NCI-H526 (cell line): ENCODE measurements at places on chromosomes 1 and 21.

DNA sequence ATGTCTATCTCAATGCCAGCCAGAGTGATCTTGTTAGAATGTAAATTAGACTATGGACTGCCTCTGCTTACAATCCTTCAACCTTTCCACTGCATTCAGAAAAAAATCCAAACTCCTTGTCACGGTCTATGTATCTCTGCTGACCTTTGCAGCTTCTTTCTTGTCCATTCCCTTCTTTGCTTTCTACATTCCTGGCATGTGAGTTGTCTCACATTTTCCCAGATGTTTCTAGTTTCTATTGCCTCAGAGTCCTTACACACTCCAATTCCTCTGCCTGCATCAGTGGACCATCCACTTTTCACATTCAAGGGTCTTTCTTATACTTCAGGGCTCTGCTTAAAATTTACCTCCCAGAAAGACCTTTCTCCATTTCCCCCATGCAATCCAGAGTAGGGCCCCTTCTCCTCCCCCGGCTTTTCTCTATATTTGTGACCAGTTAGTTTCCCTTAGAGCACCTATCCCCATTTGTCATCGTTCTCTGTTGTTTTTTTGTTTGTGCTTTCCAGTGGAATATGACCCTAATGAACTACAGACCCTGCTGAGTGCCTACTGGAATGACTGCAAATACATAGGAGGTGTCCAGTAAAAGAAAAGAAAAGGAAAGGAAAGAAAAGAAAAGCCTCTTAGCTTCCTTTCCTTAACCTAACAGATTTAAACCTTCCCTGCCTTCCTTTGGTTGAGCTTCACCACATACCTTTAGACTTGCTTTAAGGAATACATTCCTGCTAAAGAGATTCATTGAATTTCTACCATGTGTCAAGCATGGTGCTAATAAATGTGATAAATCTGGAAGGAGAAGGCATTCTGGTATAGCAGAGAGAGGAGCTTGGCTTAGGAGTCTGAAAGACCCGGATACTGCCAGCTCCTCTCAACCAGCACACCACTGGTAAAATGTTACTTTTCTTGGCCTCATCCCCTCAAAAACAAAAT, 102.0 kb downstream of the DIRAS3 start:
- no peak for DNase-seq

DNA sequence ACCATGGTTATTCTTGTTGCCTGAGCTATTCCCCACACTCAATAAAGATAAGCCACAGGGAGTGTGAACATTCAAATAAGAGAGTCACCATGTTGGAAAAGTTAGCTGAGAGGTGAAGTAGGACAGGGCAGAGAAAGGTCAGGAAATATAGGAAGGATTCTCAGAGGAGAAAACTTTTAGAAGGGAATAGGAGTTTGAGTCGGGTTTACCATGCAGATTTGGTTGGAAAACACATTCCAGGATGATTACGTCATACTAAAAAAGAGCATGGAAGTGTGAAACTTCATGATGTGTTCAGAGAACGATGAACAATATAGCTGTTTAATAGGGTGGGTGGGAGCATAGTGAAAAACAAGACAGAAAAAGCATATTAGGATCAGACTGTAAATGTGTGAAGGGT, 1125.3 kb upstream of the ADGRL2 start:
- DNase-seq = no peak

- no peak for DNase-seq
These were observed 100.2 kb upstream of the RGS1 start for GRCh38 chr1:192475329-192475728.

- DNase-seq = peak; percentile 71
These were observed 63.3 kb downstream of the MEF2D start for GRCh38 chr1:156437037-156437867.

DNA sequence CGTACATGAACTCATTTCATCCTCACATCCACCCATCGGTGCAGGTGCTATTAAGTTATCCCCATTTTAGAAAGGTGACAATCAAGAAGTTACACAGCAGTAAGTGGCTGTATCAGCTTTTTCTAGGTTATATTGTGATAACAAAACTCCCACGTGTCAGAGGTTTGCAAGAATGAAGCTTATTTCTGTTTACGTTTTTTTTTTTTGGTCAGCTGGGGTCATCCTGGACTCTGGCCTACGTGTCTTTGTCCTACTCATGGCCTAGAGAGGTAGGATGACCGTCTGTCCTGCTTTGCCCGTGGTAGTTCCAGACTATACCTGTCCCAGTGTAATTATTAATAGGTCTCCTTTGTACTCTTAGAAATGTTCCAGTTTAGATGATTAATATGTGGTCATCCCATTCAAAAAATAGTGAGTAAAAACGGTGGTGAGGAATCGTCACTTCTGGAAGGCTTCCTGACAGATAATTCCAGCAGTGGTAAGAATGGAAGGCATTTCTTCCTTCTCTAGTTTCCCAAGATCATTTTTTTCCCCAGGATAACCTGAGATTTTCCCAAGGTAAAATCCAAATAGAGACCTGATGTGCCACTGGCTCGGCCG, 64.2 kb upstream of the KIF26B start:
- no peak for DNase-seq

GRCh38 chr1:215022204-215022603, 60.3 kb upstream of the KCNK2 start:
- DNase-seq = no peak

GRCh38 chr1:234841710-234842231, 231.8 kb upstream of the IRF2BP2 start:
- no peak for DNase-seq

DNA sequence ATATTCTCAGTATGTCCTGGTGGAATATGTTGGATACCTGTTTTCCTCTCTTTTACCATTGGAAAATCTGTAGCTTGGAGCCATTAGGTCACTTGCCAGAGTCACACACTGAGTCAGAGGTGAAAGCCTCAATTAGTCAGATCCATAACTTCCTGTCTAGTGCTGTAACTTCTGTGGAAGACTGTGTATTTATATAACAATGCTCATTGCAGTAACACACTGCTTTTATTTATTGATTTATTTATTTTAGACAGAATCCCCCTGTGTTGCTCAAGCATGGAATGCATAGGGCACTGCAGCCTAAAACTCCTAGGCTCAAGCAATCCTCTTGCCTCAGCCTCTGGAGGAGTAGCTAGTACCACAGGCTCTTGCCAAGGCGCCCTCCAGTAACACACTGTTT, 1.3 kb upstream of the DOCK7 start:
- no peak for DNase-seq

GRCh38 chr1:3033040-3033789, 11.9 kb downstream of the ACTRT2 start:
- no peak for DNase-seq

DNA sequence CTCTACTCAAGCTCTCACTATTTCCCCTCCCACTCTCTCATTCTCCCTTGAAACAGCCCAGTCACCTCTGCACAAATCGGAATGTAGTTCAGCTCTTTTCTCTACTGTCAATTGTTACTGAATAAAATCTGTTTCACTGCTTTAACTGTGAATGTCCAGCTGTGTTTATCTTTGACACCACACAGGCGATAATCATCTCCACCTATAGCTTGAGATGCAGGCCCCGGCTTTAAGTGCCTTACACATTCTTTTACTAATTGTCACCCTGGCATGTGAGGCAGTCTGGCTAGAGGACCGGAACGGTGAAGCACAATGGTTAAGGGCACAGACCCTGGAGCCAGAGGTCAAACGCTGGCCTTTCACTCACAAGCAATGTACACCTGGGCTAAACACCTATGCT, 122.8 kb upstream of the C8B start:
- no peak for DNase-seq

GRCh38 chr1:158071138-158071537, 77.7 kb downstream of the KIRREL1 start:
- no peak for DNase-seq

- DNase-seq = no peak
These were observed 18.1 kb downstream of the SLC37A1 start for GRCh38 chr21:42531771-42532170.

- no peak for DNase-seq
These were observed 49.0 kb upstream of the NR5A2 start for GRCh38 chr1:199978408-199978940.

- DNase-seq = no peak
These were observed 17.4 kb downstream of the ACTRT2 start for GRCh38 chr1:3038571-3039181.

DNA sequence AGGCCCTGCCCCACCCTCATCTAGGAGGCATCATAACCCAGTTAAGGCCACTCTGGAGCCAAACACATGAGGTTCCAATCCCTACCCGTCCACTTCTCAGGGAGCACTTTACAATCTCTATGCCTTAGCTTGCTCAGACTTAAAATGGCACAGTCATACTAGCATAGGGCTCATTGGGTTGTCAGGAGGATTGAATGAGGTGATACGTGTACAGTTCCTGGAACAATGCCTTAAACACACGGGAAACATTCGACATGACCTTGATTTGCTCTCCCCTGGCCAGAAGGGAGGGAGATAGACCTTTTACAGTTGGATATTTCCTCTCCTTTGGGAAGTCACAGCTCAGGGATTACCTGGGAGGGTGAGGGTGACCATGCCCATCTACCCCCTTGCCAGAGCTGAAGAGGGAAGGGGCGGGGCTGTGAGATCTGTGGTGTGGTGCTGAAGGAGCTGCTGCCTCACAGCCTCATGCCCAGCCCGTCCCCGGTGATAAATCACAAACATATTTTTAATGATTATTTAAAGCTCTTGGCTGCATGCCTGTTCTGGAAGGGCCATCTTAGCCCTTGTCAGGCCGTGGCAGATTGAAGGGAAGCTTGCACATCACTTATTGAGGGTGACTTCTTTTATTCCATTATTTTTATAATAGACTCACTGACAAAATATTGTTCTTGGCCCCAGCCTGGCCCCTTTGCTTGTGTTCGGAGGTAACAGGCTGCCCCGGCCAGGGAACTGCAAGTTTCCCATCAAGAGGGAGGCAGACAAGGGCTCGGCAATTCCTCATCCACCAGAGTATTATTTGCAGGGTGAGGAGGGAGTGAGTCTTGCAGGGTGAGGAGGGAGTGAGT, 83.4 kb downstream of the FOXD2 start:
- DNase-seq = no peak

- DNase-seq = no peak
These were observed 67.3 kb downstream of the SLC9A1 start for GRCh38 chr1:27087371-27088220.

DNA sequence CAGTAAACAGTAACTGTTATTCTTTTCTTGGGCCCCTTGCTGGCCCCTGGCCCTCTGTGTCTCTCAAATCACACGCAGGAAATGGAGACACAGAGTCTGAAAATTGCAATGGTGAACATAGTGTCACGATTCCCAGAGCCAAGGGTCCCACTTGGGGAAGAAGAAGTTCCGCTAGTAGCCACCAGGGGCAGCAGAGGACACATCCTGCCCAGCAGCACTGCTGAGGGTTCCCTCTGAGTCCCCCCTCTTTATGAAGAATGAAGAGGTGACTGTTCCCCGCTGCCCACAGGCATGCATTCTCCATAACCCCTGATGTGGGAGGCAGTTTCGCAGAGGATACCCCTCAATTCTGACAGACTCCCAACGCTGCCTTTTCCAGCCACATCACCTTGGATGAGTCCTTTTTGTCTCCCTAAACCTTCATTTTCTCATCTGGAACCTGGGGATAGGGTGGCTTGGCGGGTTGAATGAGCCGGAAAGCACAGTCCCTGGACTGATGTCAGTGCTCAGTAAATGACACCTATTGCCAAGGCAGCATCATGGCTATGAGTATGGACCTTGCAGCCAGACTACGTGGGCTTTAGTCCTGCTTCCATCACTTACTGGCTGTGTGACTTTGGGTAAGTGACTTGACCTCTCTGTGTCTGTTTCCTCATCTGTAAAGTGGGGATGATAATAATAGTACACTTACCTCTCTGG, 238.0 kb upstream of the TMEM51 start:
- no peak for DNase-seq

- no peak for DNase-seq
These were observed 14.6 kb downstream of the EXOC8 start for GRCh38 chr1:231322880-231323530.

DNA sequence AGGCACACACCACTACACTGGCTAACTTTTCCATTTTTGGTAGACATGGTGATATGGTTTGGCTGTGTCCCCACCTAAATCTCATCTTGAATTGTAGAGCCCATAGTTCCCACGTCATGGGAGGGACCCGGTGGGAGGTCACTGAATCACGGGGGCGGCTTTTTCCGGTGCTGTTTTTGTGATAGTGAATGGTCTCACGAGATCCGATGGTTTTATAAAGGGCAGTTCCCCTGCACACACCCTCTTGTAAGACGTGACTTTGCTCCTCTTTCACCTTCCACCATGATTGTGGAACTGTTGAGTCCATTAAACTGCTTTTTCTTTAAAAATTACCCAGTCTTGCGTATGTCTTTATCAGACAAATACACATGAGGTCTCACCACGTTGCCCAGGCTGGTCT, 1.3 kb upstream of the FTCD start:
- no peak for DNase-seq

DNA sequence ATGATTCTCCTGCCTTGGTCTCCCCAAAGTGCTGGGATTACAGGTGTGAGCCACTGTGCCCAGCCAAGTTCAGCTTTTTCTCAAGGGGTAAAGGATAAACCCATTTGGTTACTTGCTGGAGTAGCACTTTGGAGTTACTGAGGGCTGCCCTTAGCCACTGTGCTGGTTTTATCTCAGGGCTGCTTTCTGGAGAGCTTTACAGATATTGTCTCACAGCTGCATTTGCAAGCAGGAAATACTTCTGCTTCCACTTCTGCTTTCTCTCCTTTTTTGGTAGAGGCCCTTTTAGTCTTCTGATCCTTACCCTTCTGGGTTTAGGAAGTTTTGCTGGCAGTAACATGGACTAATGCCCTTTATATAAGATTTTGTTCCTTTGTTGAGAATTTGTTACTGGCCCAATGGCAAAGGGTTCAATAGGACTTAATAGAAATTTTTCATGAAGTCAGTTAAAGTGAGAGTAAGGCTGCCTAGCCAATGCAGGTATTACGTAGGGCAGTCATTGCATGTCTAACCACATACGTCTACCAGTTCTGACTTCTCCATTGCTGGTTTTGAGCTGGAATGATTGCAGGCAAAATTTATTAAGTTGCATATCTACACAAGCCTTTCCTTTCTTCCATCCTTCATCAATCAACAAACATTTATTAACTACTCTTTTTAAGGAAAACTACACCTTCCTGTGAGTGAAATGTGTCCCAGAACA, 24.4 kb downstream of the CAP1 start:
- no peak for DNase-seq

- no peak for DNase-seq
These were observed 22.0 kb upstream of the RCAN1 start for GRCh38 chr21:34636961-34637360.

GRCh38 chr1:238753252-238753651, 633.1 kb upstream of the CHRM3 start:
- no peak for DNase-seq

GRCh38 chr1:2801535-2802291, at the start of gene TTC34:
Gene TTC34, minus strand, starts transcription at chr1:2801693. Its CDS starts 866 bp downstream, at chr1:2800827.
- peak; percentile 66 for DNase-seq

- no peak for DNase-seq
These were observed 29.0 kb upstream of the LMO4 start for GRCh38 chr1:87299661-87300060.

GRCh38 chr1:109467301-109467777, 993 bp downstream of the SYPL2 start:
- no peak for DNase-seq

- no peak for DNase-seq
These were observed 503.2 kb downstream of the DPYD start for GRCh38 chr1:97417661-97418060.

- no peak for DNase-seq
These were observed 102.0 kb downstream of the CRYAA start for GRCh38 chr21:43270800-43271301.
